Panc1 (cell line): ENCODE measurements at places on chromosomes 12 and 14.

GRCh38 chr12:85278598-85279448 lies 1.2 kb upstream of the ALX1 start:
- no peak for DNase-seq

DNA sequence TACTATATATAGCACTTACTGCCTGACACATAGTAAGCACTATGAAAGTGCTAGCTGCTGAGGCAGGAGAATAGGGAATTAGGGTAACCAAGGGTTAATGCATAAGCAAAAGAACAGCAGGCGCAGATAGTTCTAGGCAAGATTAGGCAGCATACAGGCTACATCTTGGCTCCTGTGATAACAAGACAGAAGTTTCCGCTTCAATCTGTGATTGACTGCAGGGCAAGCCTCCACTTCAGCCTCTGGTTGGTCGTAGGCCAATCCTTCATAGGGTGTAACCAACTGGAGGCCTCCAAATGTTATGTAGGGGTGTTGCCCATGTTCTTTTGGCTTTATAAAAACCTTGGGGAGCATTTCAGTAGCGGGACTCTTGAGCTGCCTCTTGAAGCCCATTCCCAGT lies 46.9 kb downstream of the KLHL28 start:
- DNase-seq = no peak

DNA sequence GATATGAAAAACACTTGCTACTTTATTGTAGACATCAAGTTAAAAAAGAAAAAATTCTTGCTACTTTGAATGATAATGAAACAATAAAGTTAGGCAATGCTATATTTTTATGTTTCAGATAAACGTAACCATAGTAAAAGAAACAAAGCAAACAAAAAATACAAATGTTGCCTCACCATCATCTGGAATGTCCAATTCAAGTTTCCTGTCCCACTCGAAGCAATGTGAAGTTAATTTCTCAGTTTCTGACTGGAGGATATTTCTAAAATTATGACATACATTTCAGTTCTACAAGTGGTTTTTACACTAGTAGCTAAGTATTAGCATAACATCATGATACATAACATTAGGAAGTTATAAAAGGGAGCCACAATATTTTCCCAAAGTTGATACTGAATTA lies 20.9 kb downstream of the DLGAP5 start:
- DNase-seq = no peak

GRCh38 chr12:12881151-12881909 lies 10.0 kb upstream of the GPRC5A start:
- DNase-seq = no peak

DNA sequence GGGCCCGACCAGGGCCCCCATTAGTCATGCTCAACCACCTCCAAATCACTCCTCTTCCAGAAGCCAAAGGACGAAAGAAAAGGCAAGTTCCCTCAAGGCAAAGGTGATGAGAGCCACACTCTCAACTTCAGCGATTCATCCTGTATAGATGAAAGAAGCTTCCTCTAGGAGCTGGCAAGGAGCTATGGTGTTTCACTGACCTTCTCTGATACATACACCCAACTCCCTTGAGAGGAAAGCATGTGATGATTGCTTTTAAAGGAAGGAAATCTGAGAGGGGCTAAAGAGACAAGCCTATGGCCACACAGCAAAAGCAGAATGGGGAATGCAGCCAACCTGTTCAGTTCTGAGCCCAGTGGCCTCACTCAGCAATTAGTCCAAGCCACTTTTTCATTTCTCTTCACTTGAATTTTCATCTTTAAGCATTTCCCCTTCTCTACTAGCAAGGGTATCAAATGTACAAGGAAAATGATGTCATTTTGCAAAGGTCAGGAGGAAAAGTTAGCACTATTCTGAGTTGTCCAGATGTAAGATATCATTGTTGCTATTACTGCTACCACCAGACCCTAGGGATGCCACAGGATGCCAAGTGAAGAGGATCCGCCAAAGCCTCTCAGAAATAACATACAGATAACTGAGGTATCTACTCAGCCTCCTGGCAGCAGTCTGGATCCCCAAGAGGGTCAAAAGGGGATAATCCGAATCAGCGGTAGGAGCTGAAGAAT lies 82.5 kb downstream of the MAP3K9 start:
- DNase-seq = no peak
